PC-3 (cell line): ENCODE measurements at places on chromosomes 7 and 10. TPM values are rescaled to one million over a fixed set of nuclear protein-coding genes. Genes with fewer than 3 reads are reported as not detected.

- no peaks in the 10 kb centered on the region for H3K36me3 ChIP-seq
- H3K27me3 ChIP-seq, result no peaks in the 10 kb centered on the region
- H3K4me3 ChIP-seq, result no peak overlapping the region
- no peaks in the 10 kb centered on the region for H3K4me1 ChIP-seq
- no peak overlapping the region for H3K27ac ChIP-seq
Measured at GRCh38 chr10:128929767-128930166, 537.3 kb upstream of the MGMT start.

GRCh38 chr10:72564596-72564995, 61.3 kb downstream of the MICU1 start:
- peaks cover 16% of the 10 kb centered on the region for H3K4me1 ChIP-seq
- no peaks in the 10 kb centered on the region for H3K27me3 ChIP-seq
- DNase-seq, result no peak
- no peaks in the 10 kb centered on the region; the same call in 1 of the 2 replicates for H3K36me3 ChIP-seq

- peaks cover 67% of the 10 kb centered on the region for H3K36me3 ChIP-seq
- H3K27me3 ChIP-seq, result no peaks in the 10 kb centered on the region
- H3K4me1 ChIP-seq, result peaks cover 12% of the 10 kb centered on the region
- no peak overlapping the region for H3K4me3 ChIP-seq
Measured at GRCh38 chr7:139618482-139619366, 95.2 kb downstream of the CLEC2L start.

DNA sequence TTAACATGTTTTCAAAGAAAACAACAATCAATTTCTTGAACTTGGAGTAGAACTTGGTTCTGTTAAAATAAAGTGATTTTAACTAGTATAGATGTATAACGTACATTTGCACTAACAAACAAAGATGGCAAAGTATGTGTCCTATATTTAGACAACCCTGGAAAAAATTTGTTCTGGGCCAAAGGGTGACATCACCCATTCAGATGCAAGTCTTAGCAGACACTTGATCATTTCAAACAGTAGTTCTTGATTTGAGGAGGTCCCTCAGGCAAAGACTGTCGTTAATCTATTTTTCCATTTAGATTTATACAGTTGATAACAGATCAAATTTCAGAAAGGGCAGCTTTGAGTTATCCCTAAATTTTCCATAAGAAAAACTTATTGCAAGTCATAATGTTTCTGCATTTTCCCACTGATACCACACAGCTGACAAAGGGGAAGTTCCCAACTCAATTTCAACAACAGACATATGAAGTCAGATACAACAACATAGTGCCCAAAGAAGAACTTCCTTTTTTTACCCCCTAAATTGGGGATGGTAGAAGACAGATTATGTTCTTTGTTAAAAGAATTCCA, 5.2 kb downstream of the NMT2 start:
- H3K4me3 ChIP-seq, result no peak overlapping the region
- H3K27ac ChIP-seq, result no peak overlapping the region
- peaks cover 13% of the 10 kb centered on the region; the same call in 1 of the 2 replicates for H3K4me1 ChIP-seq
- no peak for DNase-seq

DNA sequence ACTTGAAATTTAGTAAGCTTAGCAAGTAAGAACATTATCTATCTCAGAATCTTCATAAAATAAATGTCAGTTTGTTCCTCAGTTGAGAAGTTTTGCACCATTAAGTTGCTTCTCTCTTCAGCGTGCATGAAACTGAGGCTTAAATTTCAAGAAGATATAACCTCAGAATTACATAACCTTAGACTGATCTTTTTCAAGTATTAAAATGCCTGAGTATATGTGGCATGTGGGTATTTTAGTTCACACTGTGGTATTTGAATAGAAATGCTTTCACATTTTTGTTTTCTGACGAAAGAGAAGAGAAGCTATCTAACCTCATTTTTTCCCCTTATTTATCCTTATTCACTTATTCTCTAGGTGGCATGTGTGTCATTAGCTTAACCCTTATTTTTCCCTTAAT, 104.1 kb downstream of the PHF14 start:
- H3K27me3 ChIP-seq, result no peaks in the 10 kb centered on the region
- H3K27ac ChIP-seq, result no peak overlapping the region
- no peak for DNase-seq
- no peaks in the 10 kb centered on the region for H3K36me3 ChIP-seq

DNA sequence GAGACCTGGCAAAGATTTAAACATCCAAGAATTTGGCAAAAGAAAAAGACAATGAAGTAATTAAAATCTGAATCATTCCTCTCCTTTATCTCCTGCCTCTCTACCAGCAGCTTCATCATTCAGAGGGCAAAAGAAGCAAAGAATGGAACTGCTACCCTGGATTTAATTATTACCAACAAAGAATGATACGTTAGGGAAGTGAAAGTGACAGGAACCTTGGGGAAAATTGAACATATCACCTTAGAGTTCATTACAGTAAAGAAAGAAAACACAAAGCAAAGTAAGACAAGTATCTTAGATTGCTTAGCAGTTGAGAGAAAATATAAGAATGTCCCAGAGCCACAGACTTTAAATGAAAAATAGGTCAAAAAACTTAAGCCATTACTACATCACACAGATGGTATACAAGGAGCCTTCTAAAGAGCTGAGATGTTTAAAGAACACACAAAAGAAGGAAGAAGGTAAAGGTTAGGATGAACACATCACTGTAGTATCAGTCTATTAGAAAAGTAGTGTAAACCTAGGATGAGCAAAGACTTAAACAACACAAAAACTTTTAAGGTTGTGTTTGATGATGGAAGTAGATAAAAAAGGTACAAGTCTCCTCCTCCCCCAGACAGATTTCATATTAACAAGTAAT, 17.5 kb downstream of the CTNNA3 start:
- no peaks in the 10 kb centered on the region for H3K36me3 ChIP-seq
- H3K27ac ChIP-seq, result no peak overlapping the region
- no peak overlapping the region for H3K4me3 ChIP-seq
- H3K27me3 ChIP-seq, result peaks cover 76% of the 10 kb centered on the region
- H3K4me1 ChIP-seq, result no peaks in the 10 kb centered on the region

DNA sequence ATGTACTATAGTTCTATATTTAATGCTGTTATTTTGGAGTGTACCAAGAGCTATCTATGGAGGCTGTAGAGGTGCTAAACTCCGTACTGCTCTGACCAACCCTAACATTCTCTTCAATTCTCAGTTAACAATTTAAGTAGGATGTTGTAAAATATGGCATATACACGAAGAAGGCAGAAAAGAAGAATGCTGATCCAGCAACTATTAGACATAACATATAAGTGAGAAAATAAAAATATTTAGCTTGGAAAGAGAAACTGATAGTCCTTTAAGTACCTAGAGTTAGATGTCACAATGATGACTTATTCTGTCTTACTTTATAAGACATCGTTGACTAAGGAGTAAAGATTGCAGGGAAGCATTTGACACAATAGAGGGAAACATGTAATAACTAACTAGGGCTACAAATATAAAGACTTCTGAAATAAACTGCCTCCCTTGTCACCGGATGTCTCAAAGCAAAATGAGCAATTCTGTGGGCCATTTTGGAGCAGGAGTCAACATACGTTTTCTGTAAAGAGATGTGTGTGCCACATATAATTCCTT, 159.5 kb downstream of the CPEB3 start:
- peak; percentile 8 for DNase-seq
- no peaks in the 10 kb centered on the region for H3K27me3 ChIP-seq
- H3K4me1 ChIP-seq, result peaks cover 16% of the 10 kb centered on the region
- H3K4me3 ChIP-seq, result no peak overlapping the region

DNA sequence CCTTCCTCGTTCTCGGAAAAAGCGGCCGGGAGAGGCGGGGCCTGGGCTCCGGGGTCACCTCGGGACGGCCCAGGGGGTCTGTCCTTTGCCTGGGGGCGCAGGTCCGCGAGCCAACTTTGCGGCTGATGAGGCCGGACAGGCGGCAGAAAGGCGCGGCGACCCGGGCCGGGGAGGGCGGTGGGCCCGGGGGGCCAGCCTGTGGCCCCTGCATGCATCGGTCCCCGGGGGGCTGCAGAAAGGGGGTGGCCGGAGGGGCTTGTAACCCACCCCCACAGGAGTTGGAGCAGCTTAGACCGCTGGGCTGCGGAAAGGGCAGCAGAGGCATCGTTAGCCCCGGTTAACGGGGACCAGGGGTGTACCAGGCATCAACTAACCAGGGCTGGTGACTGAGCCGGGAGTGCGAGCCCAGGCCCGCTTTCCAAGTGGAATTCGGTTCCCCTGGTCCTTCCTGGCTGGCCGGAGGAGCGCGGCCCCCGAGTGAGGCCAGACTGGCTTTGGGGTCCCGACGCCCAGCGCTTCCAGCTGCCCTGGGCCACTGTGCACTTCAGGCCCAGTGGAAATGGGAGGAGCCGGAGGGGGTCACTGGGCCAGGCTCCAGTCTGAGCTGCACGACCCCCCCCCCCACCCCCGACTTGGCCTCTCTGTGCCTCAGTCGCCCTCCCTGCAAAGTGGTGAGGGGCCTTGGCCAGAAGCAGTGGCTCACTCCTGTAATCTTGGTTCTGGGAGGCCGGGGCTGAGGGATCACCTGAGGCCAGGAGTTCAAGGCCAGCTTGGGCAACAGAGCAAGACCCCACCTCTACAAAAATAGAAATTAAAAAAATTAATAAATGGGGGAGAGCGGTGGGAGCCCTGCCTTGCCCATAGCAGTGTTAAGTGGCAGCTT, 919 bp downstream of the SLC29A4 start:
- H3K4me1 ChIP-seq, result no peaks in the 10 kb centered on the region
- DNase-seq, result no peak
- no peak overlapping the region for H3K27ac ChIP-seq
- no peaks in the 10 kb centered on the region for H3K36me3 ChIP-seq

GRCh38 chr7:3892157-3892556, 591.1 kb downstream of the SDK1 start:
- H3K36me3 ChIP-seq, result no peaks in the 10 kb centered on the region
- DNase-seq, result no peak
- no peaks in the 10 kb centered on the region for H3K27me3 ChIP-seq
- H3K27ac ChIP-seq, result no peak overlapping the region
- no peaks in the 10 kb centered on the region; the same call in 1 of the 2 replicates for H3K4me1 ChIP-seq

- H3K4me3 ChIP-seq, result no peak overlapping the region
- no peaks in the 10 kb centered on the region for H3K27me3 ChIP-seq
- DNase-seq, result peak; percentile 15
- 0 out of 2 replicates have a peak, but pooled peaks cover 6% of the 10 kb centered on the region for H3K4me1 ChIP-seq
- no peak overlapping the region for H3K27ac ChIP-seq
- H3K36me3 ChIP-seq, result no peaks in the 10 kb centered on the region
Measured at GRCh38 chr10:121070275-121071070, 219.3 kb downstream of the WDR11 start.

DNA sequence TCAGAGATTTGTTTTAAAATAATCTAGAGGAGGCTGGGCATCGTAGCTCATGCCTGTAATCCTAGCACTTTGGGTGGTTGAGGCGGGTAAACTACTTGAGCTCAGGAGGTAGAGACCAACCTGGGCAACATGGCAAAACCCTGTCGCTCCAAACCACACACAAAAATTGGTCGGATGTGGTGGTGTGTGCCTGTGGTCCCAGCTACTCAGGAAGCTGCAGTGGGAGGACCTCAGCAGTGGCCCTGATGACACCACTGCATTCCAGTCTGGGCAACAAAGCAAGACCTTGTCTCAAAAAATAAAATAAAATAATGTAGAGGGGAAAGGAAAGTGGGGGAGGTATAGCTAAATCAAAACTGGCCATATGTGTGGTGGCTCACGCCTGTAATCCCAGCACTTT, 13.9 kb upstream of the PPP3CB start:
- H3K36me3 ChIP-seq, result 0 out of 2 replicates have a peak, but pooled peaks cover 2% of the 10 kb centered on the region
- no peak for DNase-seq
- H3K27ac ChIP-seq, result no peak overlapping the region
- H3K4me3 ChIP-seq, result no peak overlapping the region
- no peaks in the 10 kb centered on the region for H3K4me1 ChIP-seq
- no peaks in the 10 kb centered on the region for H3K27me3 ChIP-seq

DNA sequence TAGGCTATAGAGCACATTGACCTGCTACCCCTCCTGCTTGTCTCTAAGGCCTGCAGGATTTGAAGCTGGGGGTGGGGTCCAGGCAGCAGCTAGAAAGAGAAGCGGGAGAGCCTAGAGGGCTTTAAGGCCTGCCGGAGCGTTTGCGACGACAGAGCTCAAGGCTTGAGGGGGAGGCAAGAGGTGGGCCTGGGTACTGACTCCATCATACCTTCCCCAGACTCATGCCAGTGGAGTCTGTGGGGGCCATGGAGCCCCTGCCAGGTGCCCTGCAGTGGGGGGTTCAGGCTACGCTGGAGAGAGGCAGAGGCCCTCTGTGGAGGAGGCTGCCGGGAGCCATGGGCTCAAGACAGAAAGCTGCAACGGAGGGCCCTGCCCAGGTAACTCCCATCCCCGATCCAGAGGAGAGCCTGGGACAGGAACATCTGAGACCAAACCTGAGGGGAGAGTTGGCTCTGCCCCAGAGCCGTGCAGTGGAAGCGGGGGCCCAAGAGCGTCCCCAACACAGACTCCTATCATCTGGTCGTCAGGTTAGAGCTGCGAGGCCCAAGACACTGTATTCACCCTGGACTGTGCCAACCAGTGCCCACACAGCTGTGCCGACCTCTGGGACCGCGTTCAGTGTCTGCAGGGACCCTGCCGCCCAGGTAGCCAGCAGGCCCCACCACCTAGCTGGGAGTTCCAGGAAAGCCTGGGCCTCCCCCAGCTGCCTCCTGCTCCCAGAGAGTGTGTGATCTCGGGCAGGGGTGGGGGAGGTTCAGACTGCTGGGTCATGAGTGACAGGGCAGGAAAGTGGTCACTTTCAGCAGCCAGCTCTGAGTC, 13.2 kb upstream of the ZNF862 start:
- no peak overlapping the region for H3K27ac ChIP-seq
- no peak for DNase-seq
- no peak overlapping the region for H3K4me3 ChIP-seq
- no peaks in the 10 kb centered on the region for H3K36me3 ChIP-seq
- H3K27me3 ChIP-seq, result no peaks in the 10 kb centered on the region

GRCh38 chr10:65808687-65809333, 1117.0 kb upstream of the LRRTM3 start:
- H3K27me3 ChIP-seq, result no peaks in the 10 kb centered on the region
- H3K4me3 ChIP-seq, result no peak overlapping the region
- no peak overlapping the region for H3K27ac ChIP-seq
- H3K4me1 ChIP-seq, result no peaks in the 10 kb centered on the region

DNA sequence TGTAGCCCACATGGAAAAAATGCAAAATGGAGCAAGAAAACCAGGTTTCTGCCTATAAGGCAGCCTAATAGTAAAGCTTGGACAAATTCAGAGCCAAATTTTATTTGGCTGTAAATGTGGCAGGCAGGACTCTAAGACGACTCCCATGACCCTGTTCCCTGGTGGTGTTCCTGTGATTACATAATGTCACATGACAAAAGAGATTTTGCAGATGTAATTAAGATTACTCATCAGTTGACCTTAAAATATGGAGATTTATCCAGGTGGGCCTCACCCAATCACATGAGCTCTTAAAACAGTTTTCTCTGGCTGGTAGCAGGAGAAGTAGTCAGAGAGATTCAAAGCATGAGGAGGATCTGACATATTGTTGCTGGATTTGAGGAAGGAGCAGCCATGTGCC, 303.1 kb upstream of the IMMP2L start:
- peaks cover 4% of the 10 kb centered on the region; the same call in 1 of the 2 replicates for H3K36me3 ChIP-seq
- H3K27me3 ChIP-seq, result no peaks in the 10 kb centered on the region
- H3K4me1 ChIP-seq, result no peaks in the 10 kb centered on the region

Gene CCDC146
- 4.7 TPM in 1 of 2 replicates, not detected in the other for total RNA-seq

Gene LRRD1
- total RNA-seq, result not detected in 2 replicates

Gene GJC3
- total RNA-seq, result 0.18 TPM in 1 of 2 replicates, not detected in the other

Gene ZNF365
- total RNA-seq, result 19.0 and 20.2 TPM in 2 replicates

Gene LHPP
- total RNA-seq, result 6.6 and 13.5 TPM in 2 replicates

Gene PNLIP
- total RNA-seq, result not detected in 2 replicates

Gene MSMB
- total RNA-seq, result not detected in 2 replicates

Gene FANK1
- 0.95 and 2.4 TPM in 2 replicates for total RNA-seq
